ENCODE measurements at places on chromosomes 2 and 18. TPM values are rescaled to one million over a fixed set of nuclear protein-coding genes. Genes with fewer than 3 reads are reported as not detected.

The MORN2 gene
- total RNA-seq: 4.7 TPM

The ACOXL gene
- total RNA-seq: 1.4 TPM

DNA sequence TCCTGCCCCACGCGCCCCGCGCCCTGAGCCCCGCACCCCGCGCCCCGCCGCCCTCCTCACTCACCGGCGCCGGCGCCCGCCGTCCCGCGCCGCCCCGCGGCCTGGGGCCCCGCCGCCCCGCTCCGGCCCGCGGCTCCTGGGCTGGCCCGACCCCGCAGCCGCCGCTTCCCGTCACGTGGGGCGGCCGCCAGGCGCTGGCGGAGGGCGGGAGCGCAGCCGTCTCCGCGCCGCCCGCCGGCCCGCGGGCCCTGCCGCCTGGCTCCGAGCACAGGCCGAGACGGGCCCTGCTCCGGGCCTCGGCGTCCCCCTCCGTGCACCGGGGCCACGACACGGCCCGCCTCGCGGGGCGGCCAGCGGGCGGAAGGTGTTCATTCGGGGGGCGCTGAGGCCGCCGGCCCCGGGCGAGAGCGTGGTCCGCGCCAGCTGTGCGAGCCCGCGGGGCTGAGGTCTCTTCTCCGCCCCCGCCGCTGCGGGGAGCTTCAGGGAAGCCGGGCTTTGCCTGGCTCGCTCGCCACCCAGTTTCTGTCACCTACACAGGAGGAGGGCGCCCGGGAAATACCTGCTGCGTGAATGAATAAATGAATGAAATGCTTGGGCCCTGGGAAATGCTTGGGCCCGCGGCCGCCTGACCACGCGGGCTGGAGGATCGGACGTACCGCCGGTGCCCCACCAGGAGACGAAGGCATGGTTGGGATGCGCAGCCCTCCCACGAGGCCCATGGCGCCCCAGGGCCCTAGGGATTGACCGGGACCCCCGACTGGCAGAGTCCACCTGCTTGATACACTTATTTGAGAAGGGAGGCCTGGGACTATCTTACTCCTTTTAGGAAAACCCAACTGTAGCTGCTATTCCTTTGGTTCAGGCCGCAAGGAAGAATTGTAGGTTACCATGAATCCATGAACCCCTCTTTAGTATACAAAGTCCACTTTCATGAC is at the start of gene TGFBRAP1:
TSS of gene TGFBRAP1 (minus strand) at position 175 of the 935 bp plus-strand sequence. CDS start 21,434 bp downstream, outside the sequence.
- peaks cover 27% of the 10 kb centered on the region for H3K4me1 ChIP-seq
- peak within 1 kb of the TSS; percentile 92 for H3K4me3 ChIP-seq
- peak; percentile 55 for DNase-seq
- peak within 1 kb of the TSS; percentile 92 for H3K27ac ChIP-seq

The CPLX4 gene
- not detected for total RNA-seq

DNA sequence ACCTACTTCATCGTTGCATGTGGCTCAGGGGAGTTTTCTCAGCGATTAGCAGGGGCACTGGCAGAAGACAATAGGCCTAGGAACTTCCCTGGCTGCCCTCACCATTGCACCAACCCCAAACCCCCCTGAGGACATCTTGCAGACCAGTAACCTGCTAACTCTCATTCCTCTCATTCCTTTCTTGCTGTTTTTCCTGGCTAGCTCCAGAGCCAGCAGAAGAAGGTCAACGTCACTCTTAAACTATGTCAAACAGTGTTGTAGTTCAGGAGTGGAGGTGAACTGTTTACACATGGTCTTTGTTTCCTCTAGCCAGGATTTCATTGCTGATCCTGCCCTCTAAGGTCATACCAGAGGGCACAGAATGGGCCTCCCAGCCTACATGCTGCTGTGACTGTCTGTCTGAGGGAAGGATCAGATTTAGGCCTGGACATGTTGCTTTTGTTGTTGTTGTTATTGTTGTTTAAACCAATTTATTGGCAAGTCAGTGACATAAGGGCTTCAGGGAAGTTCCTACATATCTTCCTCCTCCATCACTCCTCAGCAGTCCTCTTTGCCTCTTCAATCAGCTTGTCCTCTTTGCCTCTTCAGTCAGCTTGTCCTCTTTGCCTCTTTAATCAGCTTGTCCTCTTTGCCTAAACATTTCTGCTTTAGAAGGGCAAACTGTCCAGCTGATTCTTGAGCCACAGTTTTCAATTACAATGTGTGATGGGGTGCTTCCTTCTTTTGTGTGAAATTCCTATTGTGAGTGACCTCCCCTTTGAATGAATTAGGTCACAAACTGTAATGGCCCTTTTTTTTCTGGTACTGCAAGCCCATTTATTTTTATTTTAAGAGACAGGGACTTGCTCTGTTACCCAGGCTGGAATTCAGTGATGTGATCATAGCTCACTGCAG is 471.9 kb upstream of the TNP1 start:
- no peak for DNase-seq
- no peak overlapping the region for H3K4me3 ChIP-seq
- no peak overlapping the region for H3K27ac ChIP-seq
- H3K4me1 ChIP-seq: peaks cover 7% of the 10 kb centered on the region

- no peak overlapping the region for H3K27ac ChIP-seq
- no peak for DNase-seq
- no peaks in the 10 kb centered on the region for H3K4me1 ChIP-seq
- peaks cover 18% of the 10 kb centered on the region for H3K27me3 ChIP-seq
- no peaks in the 10 kb centered on the region for H3K36me3 ChIP-seq
- H3K4me3 ChIP-seq: no peak overlapping the region
Measured at GRCh38 chr2:134558208-134558830, 160.5 kb downstream of the TMEM163 start.

All from activated T-helper 2 cell treated with anti-CD3 and anti-CD28 coated beads, Interferon-gamma antibody, Interleukin-2, Interleukin-4, amounts not matched to agents 10 μg/mL and 5 μg/mL and 100 μg/mL, durations not matched to agents 14 hours and 24 hours and 36 hours (primary cell).